ENCODE measurements at places on chromosomes 3 and 15.

DNA sequence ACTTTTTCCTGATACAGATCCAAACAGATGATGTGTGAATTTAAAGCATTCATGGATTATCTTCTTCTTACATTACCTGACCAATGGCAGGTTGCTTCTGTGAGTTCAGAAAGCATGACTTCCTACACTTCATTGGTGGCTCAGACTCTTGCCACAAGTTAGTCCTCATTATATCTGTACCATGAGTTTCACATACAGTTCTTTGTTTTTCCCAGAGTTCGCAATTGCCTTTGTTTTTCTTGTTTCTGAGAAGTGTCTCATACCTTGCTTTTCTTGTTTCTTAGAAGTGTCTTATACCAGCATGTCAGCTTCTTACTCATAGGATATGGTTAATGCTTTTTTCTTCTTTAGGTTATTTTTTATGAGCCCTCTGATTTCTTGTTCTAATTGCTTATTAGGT, 133.8 kb upstream of the TLE3 start:
- DNase-seq: no peak

- DNase-seq: no peak
Observed at GRCh38 chr3:3906171-3906570, 106.9 kb downstream of the LRRN1 start.

DNA sequence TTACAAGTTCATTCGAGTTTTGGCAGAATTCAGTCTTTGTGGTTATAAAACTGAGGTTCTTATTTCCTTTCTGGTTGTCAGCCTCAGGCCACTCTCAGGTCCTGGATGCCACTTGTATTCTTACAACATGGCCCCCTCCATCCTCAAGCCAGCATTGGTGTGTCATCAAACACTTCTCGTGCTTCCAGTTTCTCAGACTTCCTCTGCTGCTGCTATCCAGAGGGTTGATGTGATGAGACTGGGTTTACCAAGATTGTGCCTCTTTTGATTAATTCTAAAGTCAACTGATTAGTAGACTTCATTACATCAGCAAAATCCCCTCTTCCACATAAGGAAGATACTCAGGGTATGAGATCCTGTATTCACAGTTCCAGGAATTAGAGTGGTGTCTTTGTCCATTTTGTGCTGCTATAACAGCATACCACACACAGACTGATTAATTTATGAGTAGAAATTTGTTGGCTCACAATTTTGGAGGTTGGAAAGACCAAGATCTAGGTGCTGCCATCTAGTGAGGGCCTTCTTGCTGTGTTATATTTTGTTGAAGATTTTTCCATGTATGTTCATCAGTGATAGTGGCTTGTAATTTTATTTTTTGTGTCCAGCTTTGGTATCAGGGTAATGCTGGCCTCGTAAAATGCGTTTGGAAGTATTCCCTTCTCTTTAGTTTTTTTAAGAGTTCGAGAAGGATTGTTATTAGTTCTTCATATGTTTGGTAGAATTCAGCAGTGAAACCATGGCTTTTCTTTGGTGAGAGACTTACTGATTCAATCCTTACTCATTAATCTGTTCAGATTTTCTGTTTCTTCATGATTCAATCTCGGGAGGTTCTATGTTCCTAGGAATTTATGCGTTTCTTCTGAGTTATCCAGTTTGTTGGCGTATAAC, 11.1 kb downstream of the LRCH3 start:
- no peak for DNase-seq

DNA sequence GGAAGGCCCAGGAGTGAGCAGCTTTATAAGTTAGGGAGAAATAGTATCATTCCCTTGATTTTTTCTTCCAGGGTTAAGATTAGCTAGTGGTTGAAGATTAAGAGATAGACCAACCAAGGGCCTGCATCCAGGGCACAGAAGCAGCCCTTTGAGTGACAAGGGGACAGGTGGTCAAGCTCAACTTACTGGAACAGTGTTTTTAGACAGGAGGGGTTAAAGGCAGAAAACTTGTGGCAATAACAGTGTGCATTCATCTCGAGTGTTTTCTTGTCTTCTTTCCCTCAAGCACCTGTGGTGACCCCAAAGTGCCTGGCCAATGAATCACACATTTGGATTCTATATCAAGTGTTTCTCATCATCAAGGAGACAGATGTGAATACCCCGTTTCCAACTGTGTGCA, 267.5 kb downstream of the PDCD6IP start:
- DNase-seq: no peak

- DNase-seq: no peak
Observed at GRCh38 chr3:177286034-177286433, 88.8 kb upstream of the TBL1XR1 start.

GRCh38 chr3:23055733-23056376, 147.3 kb upstream of the UBE2E2 start:
- DNase-seq: no peak

- DNase-seq: no peak
Observed at GRCh38 chr3:127790882-127791183, 31.5 kb downstream of the MGLL start.

- no peak for DNase-seq
Observed at GRCh38 chr15:55221090-55222011, 24.6 kb upstream of the RSL24D1 start.

DNA sequence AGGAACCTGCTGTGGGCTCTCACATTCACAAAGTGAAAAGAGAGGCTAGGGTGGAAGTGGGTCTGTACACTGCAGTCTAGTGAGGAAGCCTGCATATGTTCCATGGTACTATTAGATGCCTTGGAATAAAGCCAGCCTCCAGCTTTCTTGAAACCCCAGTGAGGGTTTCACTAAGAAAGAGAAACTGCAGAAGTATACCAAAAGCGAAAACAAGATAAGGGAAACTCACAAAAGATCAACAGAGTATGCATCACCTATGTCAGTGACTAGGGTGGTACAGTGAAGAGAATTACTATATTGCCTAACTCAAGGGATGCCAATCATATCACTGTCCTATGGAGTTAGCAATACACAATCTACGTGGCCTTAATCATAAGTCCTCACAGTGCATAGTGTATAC, 212.5 kb upstream of the GADL1 start:
- no peak for DNase-seq

DNA sequence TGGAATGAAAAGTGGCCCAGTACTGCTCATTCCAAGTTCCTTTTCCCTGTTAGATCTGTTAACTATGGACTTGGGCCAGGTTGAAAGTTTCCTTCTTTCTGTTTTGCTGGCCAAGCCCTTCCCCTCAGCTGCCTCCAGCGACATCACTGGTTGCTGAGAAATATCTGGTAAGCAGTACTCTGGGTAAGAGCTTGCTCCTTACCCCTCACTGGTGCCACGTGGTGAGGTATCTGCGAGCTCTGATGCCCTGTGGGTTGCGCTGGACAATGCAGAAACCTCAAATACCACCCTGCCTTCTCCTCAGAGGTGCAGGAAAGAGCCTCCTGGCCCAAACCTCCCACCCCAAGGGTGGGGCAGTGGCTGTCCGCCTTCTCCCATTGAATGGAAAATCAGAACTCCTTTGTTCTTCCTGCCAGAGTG, 42.9 kb upstream of the APH1B start:
- DNase-seq: no peak

DNA sequence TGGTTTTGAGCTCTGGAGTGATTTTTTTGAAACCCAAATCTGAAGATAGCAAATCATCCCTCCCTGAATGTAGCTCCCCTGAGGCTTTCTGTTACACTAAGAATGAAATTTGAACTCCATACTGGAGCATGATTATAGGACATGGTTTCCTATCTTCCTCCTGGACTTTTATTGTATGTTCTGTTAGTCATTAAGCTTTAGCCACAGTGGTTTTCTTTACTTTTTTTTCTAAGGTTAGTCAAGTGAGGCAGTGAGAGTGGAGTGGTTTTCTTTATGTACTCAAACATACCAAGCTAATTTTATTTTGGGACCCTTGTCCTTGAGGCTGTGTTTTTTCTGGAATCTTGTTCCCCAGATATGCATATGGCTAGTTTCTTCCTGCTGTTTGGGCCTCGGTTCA, 55.2 kb upstream of the FRMD4B start:
- no peak for DNase-seq

DNA sequence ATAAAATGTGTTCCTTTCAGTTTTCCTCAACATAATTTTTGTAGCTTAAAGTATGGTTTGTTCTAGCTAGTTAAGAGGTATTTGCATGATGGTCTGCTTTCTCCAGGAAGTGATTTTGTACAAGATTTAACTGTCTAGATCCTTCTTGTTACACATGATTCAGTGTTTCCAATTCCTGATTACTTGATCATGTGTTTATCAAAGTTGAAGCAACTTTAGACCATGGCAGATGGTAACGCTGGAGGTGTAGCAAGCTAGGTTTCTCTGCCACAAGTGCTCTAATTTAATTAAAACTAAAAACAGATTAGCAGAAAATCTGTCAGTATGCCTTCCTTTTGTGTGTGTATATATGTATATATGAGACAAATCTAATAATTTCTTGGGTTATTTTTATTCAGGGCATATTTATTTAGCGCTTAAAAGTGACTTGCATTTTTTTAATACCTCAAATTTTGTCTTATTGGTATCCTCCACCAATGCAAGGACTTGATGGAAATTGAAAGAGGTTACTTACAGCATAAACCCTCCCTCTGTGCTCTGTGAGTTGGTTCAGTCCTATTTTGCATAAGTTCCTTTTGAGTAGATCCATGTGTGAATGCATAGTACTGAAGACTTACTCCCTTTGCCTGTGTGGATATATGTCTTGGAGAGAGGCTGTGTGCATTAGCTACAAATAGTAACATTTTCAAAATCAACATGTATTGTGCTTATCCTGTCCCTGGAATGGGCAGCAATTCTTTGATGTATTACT, 157.3 kb upstream of the CGNL1 start:
- DNase-seq: no peak

- no peak for DNase-seq
Observed at GRCh38 chr15:70127288-70127746, 29.6 kb upstream of the TLE3 start.

DNA sequence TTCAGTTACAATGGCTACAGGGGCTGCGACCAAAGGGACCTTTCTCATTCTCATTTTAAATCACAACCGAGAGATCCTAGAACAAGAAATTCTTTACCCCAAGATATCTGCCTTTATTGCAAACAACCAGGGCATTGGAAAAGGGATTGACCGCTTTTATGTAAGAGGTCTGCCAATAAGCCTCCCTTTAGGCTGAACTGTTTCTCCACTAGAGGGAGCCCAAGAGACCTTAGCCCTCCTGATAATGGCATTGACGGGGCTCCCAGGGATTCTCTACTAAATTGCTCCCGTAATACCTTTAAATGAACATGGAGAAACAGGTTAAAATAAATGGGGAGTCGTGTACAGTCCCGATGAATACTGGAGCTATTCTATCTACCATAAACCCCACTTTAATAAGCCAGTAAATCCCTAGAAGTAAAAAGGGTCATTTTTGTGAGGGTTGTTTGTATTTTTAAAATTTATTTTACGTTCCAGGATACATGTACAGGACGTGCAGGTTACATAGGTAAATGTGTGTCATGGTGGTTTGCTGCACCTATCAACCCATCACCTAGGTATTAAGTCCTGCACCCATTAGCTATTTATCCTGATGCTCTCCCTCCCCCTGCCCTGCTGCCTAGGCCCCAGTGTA, 7.5 kb upstream of the IGSF10 start:
- no peak for DNase-seq

GRCh38 chr15:72313448-72313840, 6.5 kb downstream of the CELF6 start:
- DNase-seq: no peak

- DNase-seq: no peak
Observed at GRCh38 chr3:121627622-121628021, 33.1 kb downstream of the HCLS1 start.

GRCh38 chr3:167406876-167407492, 26.9 kb upstream of the ZBBX start:
- no peak for DNase-seq

GRCh38 chr3:65963787-65964677, 74.7 kb downstream of the MAGI1 start:
- peak; percentile 17 for DNase-seq

DNA sequence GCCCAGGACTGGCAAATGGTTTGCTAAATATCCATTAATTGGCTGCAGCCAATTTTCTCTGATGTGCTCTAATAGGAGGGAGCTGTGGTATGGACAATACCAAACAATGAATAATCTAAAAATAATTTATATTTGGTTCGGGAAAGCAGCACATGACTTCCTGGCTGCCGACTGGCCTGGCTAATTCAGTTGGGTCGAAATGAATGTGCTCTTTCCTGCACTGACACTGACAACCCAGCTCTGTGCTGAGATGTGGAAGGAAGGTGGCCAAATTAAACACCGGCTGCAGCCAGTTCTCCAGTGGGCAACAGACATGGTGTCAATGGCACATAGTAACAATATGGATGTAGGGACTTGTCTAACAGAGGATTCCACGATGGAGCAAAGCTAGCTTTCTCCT, 21.1 kb upstream of the COLQ start:
- DNase-seq: no peak

GRCh38 chr15:49215768-49216739, 46.0 kb downstream of the GALK2 start:
- peak; percentile 12 for DNase-seq

DNA sequence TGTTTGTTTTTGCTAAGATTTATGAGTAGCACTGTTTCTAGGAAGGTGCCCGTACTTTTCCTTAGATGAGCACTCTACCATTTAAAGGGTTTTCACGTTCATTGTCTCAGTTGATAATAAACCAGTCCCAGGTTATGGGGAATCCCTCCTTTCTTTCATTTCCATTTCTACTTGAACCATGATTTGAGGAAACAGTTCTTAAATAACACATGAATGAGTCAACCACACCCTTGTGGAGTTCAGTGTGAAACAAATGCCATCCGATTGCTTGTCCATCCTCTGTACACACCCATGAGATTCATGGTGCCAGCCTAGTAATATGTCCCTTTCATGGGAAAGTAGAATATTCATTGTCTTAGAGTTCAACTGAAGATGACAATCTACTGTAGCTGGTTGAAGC, 23.1 kb downstream of the CMTM8 start:
- DNase-seq: no peak

DNA sequence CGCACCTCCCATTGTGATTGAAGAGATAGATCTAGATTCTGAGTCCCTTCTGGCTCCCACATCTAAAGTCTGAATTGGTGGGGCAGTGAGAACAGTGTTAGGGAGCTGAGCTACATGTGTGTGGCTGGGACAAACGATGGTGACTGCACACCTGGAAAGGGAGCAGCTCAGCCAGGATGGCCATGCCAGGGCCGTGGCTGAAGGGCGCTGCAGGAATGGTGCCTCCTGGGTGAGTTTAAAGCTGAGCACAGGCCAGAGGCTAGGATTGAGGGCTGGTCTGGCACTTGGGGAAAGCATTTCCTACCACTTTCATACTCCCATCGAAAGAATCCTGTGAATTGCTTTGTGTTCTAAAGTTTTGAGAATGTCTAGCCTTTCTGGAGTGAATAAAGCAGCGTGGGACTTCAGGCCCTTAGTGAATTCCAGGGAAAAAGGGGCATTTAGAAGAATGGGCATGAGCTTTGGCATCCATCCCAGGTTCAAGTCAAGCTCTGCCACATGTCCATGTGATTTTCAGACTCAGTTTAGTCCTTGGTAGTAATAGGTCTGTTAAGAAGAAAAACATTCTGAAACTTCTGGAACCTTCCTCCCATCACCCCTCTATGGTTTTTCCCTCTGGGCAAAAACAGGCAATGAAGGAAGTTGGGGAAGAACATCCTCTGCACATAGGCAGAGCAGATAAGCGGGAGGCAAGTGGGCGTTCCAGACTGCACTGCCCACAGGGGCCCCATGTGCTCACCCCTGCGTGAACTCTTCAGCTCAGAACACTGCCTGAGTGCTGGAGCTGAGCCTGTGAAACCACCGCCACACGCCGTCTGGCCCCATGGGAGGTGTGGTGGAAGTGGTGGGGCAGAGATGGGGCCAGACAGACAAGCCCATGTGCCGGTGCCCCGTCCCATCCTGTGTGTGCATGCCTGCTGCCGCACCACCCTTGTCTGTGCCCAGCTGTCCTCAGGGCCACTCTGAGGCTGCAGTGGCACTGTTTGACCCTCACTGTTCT, 12.9 kb upstream of the CPNE9 start:
- peak; percentile 68 for DNase-seq
